NCI-H1417 treated with DMSO at 0.1 percent for 48 hours (cell line): ENCODE measurements at places on chromosomes 5 and 9.

GRCh38 chr9:89865357-89865756 is 260.5 kb downstream of the GADD45G start:
- DNase-seq = no peak

DNA sequence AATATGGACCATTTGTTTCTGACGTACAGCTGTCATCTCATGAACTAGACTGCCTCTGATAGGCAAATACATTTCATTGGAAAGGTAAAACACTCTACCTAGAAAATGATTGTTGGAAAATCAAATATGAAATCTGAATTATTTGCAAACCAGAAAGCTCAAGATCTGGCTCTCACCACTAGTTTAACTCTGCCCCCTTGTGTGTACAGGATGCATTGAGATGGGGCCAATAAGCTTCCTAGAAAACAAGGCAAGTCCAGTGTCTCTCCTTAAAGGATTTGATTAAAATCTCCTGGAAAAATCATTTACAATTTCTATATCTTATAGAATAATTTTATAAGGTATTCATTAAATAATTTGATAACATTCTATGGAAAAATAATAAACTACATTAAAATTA is 311.9 kb upstream of the ANKH start:
- DNase-seq = no peak

DNA sequence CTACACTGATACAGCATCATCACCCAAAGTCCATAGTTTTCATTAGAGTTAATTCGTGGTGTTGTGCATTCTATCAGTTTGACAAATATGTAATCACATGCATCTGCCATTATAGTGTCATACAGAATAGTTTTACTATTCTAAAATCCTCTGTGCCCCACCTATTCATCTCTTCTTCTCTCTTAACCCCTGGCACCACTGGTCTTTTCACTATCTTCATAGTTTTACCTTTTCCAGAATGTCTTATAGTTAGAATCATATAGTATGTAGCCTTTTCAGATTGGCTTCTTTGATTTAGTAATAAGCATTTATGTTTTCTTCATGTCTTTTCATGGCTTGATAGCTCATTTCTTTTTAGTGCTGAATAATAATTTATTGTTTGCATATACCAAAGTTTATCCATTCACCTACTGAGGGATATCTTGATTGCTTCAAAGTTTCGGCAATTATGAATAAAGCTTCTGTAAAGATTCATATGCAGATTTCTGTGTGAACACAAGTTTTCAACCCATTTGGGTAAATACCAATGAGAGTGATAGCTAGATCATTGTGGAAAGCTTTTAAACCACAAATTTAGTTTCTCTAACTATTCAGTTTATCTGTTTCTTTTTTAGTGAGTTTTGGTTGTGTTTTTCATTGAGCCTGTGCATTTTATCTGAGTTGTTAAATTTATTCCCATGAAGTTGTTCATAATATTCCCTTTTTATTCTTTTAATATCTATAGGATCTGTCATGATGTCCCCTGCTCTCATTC is 84.9 kb downstream of the RALGPS1 start:
- no peak for DNase-seq

DNA sequence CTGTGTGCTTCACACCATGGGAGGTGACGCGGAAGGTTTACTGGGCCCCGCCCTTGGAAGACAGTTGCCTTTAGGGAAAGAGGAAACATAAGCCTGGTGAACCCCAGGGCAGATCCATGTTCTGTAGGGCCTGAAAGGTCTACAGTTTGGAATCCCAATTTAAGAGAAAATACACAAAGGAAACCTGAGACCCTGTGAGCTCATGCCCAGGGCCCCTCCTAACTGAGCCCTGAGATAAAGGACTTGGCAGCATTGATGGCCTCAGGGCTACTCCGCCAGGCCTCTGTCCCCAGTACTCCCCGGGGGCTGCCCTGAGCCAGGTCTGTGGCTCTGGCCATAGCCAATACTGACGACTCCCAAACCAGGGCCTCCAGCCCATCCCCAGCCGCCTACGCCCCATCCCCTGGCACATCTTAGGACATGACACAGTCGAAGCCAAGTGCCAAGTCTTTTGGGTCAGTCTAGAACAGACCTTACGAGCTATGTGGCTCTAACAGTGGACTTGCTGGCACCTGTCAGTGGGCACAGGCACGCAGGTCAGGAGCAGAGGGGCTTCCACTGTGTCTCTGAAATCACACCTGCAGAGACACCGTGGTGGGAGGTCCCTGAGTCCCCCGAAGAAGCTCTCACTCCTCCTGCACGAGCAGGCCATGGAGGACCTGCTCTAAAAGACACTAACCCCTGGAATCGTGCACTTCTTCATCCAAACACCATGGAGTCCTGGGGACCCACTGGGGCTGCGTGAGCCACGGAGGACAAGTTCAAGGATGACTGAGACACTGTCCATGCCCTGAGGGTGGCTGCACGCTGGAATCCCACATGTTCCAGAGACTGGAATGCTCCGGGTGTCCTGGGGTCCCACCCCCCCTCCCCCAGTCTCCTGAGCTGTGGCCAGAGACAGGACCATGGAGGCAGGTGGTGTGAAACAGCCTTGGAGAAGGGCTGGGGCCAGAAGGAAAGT is 40.3 kb upstream of the BARHL1 start:
- no peak for DNase-seq

- DNase-seq = no peak
Measured at GRCh38 chr9:121662891-121663580, 11.6 kb downstream of the DAB2IP start.

DNA sequence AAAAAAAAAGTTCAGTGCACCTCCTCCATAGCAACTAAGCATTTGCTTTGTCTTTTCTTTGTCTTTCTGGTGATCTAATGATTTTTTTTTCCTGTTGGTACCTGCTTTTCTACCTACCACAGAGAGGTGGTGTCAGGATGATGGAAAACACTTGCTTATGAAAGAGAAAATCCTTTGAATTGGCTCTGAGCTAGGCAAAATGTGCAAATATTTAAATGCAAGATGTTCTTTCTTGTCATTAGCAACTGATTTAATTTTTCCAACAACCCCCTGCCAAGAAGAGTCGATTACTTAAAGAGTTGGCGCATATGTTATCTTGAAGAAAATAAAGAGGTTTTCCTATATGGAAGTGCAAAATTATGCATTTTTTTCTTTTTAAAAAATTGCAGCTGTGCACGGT is 37.7 kb downstream of the TNC start:
- no peak for DNase-seq

DNA sequence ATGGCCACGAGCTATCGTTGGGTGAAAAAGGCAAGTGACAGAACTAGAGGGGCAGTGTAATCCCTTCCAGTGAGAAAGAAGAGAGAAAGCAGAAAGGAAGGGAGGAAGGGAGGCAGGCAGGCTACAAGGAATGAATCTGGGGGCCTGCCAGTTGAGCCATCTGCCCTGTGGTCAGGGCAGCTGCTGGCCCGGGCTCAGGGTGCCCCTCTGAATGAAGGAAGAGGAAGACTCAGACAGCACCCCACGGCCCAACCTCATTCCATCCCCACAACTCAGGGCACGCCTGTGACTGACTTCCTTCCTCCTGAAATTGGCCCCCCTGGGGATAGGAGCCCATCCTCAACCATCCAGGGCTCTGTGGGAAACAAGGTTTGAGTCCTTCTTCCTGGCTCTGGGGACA is 20.3 kb upstream of the FLT4 start:
- DNase-seq = no peak

DNA sequence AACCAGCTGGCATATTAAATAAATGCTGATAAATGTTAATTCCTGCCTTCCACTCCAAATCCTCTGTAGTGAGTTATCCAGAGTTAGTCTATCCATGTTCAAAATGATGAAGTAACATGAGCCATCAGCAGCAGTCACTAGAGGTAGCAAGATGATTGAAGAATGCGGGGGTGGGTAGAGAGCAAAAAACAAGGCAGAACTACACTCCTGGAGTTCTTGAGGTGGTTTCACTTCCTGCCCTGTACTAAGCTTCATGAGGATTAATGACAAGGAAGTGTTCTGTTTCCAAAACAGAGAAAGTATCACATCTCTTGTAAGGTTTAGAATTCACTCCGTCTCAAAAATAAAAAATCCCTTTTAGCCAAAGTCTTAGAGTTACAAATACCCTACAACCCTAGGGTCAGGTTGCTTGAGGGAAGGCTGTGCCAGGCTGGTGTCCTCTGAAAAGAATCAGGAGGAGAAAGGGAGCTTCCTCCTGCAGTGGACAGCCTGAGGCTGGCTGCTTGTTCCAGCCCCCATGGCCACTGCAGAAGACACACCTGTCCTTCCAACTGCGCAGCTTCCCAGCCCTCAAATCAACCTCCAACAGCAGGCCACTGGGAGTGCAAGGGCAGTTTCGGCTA is 180.2 kb downstream of the DENND1A start:
- DNase-seq = no peak

DNA sequence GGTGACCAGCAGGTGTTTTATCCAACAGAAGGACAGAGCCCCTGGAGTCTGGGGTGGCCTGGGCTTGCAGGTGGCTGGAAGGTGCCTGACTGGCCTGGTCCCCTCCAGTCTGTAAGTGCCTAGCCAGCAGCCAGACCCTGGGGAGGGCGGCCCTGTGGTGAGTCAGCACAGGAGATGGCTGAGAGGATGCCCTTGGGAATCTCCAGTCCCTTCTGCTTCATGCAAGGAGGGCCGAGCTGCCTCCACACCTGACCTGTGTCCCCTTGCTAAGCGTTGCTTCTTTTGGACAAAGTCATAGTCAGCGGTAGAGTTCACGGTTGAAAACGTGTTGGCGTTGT is 20.2 kb downstream of the OBP2B start:
- no peak for DNase-seq

DNA sequence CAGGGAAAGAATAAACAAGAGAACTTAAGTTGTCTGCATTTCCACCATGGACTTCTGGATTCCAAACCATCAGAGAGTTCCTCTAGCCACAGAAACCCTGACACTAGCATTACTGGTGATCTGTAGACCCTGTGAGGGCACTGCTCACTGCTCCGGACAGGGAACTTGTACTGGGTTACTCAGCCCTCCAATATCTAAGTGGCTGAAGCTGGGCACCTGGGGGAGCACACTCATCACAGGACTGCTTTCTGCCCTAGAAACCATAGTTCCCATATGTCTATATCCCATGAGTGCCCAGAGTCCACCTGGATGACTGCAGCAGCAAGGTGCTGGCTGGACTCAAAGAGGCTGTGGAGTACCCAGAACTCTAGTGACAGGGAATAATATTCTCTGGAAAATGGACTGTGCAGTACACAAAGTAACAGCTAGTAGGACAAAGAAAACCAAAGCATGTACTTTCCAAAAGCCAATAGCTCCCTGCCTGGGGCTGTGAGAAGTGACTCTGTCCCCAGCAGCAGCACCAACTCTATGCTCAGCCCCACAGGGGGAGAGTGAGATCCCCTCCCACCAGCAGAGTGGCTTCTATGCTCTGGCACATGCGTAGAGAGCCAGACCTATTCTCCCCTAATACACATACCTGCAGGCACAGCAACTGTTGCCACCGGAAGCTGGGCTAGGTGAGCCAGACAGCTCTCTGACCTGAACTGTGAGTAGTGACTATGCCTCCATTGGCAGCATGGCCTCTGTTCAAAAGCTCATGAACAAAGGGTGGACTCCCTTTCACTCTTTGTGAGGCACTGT is 472.9 kb upstream of the FTMT start:
- no peak for DNase-seq

GRCh38 chr9:104776797-104777196 is 12.9 kb downstream of the NIPSNAP3B start:
- DNase-seq = no peak

DNA sequence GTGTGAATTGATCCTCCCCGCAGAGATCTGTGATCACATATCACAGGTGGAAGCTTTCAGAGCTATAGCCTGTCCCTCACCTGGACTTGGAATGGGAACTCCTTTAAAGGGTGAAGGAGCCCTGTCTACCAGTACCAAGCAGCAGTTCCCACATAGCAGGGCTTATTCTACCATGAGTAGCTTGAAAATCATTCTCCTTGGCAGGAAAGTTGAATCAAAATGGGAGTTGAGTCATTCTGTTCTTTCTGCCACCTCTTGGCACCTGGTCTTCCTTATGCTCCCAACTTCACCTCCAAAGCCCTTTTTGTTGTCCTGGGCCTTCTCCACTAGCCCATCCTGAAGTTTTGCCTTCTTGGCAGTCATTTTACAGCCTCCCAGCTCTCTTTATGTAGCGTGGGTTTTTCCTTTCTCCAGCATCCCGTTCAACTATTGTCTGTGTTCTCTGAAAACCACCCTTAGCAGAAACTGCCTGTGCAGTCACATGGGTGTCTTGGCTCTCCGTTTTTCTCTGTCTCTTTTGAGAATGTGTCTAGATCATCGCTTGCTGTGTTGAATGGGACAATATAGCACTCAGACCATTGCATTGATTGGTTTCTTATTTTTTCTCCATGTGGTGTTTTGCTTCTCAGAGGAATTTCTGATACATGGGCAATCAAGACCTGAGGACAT is 222.2 kb downstream of the AOPEP start:
- DNase-seq = no peak

GRCh38 chr9:32501868-32502267 is 24.1 kb downstream of the RIGI start:
- DNase-seq = no peak

- no peak for DNase-seq
Measured at GRCh38 chr9:124342776-124343485, 72.3 kb downstream of the PSMB7 start.

- no peak for DNase-seq
Measured at GRCh38 chr9:126436545-126437267, 110.1 kb downstream of the MVB12B start.

DNA sequence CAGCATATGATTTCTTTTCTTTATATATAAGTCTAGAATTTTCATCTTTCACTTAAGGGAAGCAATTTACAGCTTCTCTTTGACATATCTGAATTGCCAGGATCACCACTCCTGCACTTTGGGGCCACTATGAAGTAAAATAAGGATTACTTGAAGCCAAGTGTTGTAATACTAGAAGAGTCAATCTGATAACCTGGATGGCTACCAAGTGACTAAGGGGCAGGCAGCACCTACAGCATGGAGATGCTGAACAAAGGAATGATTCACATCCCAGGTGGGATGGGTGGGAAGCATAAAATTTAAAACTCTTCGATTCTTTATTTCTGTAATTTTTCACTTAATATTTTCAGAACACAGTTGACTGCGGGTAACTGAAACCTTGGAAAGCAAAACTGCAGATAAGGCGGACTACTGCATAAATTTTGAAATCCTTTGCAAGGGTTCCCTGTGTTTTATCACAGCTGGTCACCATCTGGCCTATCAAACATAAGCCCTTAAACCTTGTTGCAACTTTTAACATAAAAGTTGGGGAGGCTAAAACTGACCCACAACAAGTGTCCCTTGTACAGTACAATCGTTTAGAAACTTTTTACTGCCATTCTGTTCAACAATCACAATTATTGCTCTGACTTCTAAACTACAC is 31.2 kb downstream of the NR3C1 start:
- DNase-seq = no peak

DNA sequence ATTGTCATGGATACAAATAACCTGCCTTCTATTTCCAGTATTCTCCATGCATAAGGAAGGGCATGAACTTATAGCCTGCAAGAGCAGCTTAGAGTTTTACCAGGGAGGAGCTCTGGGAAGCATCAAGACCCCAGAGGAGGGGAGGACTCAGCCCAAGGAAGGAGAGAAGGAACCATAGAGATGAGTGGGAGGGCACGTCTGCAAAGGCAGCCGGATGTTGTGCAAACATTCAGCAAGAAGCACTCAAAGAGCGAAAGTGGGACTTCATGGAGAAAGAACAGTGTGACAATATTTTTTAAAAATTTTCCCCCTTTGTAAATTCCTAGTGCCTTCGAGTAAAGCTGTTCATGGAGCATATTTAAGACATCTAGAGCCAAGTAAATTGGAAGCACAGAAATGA is 270.1 kb upstream of the PTGER4 start:
- no peak for DNase-seq
